ENCODE measurements at places on chromosomes 4 and X.

DNA sequence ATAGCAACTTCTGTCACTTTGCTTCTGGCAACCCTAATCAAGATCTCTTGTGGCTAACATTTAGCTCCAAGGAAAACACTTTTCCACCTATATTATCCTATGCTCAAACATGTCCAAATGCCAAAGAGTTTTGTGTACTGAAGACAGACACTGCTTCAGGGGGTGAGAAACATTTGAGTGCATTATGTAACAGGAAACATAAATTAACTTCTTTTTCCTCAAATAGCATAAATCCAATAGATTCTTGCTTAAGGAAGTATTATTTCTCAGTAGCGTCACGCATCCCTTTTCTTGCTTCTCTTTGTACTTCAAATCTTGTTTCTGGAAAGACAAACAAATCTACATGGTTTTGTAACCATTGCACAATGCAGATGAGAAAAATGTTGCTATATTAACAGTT, 839.1 kb downstream of the GLUD2 start:
- no peak for DNase-seq

- DNase-seq = no peak
Observed at GRCh38 chrX:3518870-3519269, 172.4 kb upstream of the MXRA5 start.

- DNase-seq = no peak
Observed at GRCh38 chrX:153651540-153652079, 4.6 kb downstream of the DUSP9 start.

GRCh38 chr4:135538698-135539097, 1337.1 kb upstream of the PABPC4L start:
- no peak for DNase-seq

- DNase-seq = no peak
Observed at GRCh38 chr4:11769434-11769833, 340.7 kb upstream of the HS3ST1 start.

DNA sequence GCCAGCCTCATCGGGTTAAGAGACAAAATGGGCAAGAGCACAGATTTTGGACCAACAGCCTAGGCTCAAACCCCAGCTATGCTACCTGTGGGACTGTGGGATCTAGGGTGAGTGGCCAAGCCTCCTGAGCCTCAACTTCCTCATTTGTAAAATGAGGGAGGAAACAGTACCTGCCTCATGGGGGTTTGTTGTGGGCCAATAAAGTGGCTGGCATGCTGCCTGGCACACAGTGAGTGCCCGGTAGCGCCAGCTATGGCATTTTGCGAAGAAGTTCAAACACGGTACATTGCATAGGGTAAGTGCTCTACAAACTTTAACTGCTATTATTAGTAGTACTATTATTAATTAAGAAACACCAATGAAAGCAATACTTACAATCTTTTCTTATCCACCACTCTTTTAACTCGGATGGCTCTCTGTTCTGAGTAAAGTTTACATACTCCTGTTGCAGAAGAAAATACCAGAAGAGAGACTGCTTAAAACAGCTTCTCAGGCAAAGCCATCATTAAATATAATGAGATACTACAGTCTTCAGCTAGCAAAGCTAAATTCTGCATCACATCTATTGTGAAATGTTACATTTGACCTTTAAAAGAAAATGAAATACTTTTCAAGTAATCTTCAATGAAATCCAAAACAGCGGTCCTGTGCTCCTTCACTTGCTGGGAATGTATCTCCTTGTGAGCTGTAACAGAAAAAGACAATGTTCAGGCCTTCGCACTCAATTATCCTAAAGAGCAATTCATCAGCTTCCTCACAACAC, 70.1 kb downstream of the NSG1 start:
- no peak for DNase-seq

- DNase-seq = no peak
Observed at GRCh38 chr4:143294310-143294709, 42.4 kb upstream of the GAB1 start.

DNA sequence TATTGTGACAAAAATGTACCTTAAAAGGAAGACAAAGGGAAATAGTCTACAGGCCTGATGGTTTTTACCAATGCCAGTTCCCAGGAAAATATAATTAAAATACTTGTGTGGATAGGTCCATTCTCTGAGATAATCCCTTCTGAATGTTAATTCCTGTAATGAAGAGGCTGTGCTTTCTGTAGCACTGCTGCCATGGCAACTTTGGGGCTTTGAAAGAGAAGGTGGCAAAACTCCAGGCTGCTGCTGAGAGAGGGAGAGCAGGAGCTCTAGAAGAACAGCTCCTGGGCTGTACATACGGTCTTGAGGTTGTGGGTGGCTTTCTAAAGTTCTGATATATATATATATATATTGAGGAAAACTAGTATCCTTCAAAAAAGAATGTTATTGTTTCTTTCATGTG, 125.4 kb downstream of the PDLIM5 start:
- no peak for DNase-seq

- no peak for DNase-seq
Observed at GRCh38 chr4:168623011-168623410, 126.2 kb downstream of the PALLD start.

DNA sequence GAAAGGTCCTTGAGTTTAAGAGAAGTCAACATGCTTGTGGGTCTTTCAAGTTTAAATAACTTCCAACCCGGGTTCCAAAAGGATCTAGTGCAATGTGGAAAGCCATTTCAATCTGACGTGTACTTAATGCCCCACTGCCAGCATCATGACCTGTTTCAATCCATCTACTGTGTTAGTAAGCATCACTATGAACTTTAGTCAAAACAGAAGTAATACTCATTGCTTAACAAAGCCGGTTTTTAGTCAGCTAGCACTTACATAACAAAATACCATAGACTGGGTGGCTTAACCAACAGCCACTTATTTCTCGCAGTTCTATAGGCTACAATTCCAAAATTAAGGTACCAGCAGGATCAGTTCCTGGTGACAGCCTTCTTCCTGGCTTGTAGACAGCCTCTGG, 677.5 kb downstream of the DMD start:
- no peak for DNase-seq

DNA sequence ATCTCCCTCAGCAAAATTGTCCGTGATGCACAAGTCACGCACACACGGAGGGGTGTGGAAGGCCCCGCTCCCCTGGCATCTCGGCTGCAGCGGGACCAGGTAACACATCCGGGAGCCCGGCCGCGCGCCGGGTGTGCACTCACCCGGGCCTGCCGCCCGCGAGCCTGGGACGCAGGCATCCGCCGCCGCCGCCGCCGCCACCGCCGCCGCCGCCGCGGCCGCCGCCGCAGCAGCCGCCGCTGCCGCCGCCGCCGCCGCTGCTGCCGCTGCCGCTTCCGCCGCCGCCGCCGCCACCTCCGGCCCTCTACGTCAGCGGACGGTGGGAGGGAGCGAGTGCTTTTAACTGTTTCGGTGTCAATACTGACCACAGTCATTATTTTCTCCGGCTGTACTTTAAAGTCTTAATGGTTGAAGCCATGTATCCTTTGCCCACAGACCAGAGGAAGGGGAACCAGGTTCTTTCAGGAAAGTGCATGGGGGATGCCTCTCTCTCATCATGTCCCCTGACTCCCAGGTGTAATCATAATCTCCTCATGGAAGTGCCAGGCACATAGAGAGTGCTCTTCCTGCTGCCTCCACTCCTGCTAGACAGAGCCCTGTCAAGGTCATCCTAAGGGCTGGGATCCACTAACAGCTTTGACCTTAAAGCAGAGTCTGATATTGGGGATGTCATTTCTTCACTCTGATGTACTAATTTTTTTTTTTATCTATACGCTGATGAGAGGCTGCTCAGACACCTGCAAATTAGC, 38.0 kb downstream of the MAGEE2 start:
- peak; percentile 44 for DNase-seq

- peak; percentile 80 for DNase-seq
Observed at GRCh38 chr4:5863461-5864113, 29.3 kb downstream of the CRMP1 start.

GRCh38 chrX:72141372-72142004, 9.8 kb upstream of the RTL5 start:
- DNase-seq = no peak

GRCh38 chrX:130893356-130894085, 9.5 kb downstream of the ENOX2 start:
- DNase-seq = no peak

- peak; percentile 69 for DNase-seq
Observed at GRCh38 chrX:51332188-51332942, at the start of gene NUDT10. Gene NUDT10, plus strand, starts transcription at chrX:51332822. Its CDS starts 144 bp downstream, at chrX:51332966.

- DNase-seq = no peak
Observed at GRCh38 chr4:128579154-128579853, 230.2 kb upstream of the JADE1 start.

- DNase-seq = no peak
Observed at GRCh38 chr4:56146956-56147355, 198.2 kb downstream of the CEP135 start.

GRCh38 chrX:19569121-19569805, 54.0 kb upstream of the MAP3K15 start:
- no peak for DNase-seq

DNA sequence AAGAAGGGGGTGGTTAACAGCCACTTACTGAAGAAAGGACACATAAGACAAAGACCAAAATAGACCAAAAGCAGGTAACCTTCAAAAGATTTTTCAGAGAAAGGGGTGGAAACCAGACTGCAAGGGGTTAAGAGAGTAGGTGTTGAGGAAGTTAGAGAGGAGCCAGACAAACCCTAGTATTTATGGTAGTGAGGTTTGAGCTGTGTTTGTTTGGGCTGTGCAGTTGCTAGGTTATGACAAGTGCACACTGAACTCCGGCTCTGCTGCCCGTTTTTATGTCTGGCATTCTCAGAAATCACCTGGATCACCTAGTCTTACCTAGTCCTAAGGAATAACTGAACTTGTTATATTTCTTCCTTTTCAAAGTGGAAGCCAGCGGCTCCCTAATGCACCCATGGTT, 22.9 kb upstream of the G3BP2 start:
- DNase-seq = no peak

DNA sequence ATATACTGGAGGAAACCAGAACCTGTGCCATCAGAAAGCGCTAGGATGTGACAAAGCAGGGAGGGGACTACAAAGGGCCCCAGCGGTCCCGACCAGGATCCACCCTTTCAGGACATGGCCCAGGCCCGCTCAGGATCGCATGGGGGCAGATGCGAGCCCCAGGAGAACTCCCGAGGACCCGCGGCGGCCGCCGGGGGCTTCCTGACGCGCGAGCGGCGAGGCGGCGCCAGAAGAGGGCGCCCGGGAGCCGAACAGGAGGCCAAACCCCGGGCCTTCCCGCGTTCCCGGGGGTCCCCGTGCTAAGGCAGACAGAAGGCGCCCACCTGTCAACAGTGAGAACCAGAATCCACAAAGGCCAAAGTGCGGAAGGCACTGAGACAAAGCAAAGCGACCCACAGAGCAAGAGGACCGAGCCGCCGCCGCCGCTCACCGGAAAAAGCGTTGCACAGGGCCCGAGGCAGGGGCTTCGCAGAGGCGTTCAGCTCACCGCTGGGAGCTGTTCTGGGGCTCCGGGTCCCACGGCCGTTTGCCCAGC, 7.3 kb upstream of the OPN1LW start:
- peak; percentile 71 for DNase-seq

DNA sequence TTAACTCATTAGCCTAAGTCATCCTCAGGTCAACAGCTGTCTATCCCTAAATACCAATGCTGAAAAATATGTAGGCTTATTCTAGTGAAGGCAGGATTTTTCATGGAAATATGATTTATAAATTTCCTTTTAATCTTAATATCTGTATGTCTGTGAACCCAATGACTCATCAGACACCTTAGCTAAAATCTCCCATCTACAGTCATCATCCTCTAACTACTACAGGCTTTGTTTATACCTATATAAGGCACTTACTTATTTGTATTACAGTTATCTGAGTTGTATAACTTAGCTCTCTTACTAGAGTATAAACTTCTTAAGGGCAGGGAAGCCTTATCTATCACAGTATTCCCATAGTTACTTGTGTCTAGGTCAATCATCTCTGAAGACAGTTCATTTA, 24.2 kb downstream of the AMMECR1 start:
- DNase-seq = no peak

GRCh38 chrX:152632445-152633097, 5.1 kb upstream of the GABRQ start:
- peak; percentile 54 for DNase-seq

- no peak for DNase-seq
Observed at GRCh38 chrX:51406688-51407519, 74.3 kb downstream of the NUDT10 start.

- no peak for DNase-seq
Observed at GRCh38 chr4:152166567-152166966, 369.3 kb downstream of the FBXW7 start.

DNA sequence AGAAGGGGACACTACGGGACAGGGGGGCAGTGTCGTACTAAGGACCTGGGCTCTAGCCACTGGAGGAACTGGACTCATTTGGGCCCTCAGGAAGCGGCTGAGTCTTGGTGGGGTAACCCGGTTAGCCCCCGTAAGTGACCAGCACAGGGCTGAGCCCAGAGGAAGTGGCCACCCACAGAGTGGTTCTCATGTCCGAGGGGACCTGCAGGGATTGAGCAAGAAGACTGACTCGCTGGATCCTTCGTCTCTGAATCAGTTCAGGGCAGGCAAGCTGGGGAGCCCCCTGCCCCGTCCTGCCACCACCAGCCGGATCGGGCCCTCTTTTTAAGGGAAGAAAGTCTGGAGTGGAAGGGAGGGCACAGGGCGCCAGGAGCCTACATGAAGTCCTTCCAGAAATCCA, 719 bp upstream of the BGN start:
- no peak for DNase-seq

DNA sequence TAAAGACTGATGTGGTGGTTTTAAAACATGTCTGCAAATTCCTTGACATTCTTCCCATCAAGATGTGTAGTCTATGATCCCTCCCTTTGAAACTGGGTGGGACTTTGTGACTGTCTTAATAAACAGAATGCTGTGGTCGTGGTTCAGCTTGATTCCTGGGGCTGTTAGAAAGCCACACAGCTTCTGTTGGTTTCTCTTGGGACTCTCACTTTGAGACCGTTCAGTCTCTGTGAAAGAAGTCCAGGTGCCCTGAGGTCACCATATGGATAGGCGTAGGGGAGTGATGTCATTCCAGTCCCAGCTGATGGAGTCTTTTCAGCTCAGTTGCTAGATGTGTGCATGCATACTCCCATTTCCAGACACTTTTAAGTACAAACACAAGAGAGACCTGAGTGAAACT, 216.6 kb downstream of the KDR start:
- DNase-seq = no peak

- no peak for DNase-seq
Observed at GRCh38 chrX:48591255-48591791, 6.0 kb upstream of the WDR13 start.

GRCh38 chr4:163587867-163588266, 93.4 kb downstream of the TMA16 start:
- DNase-seq = no peak

DNA sequence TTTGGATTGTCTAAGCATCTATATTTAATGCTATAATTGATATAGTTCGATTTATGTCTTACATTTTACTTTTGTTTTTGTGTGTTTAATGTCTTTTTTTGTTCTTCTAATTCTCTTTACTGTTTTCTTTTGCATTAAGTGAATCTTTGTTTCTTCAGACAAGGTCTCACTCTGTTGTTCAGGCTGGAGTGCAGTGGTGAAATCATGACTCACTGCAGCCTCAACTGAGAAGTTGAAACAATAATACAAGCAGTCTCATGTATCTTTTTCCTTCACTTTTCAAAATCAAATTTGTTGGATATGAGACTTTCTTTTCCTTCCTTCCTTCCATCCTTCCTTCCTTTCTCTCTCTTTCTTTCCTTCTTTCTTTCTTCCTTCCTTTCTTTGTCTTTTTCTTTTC, 1401.6 kb downstream of the ADGRL3 start:
- no peak for DNase-seq

Data from stimulated activated CD4-positive, alpha-beta T cell treated with anti-CD3 and anti-CD28 coated beads, Interleukin-15, amount 100 ng/mL, for 24 hours (primary cell).